NCI-H2081 treated with DMSO at 0.1 percent for 48 hours (cell line): ENCODE measurements at places on chromosomes 2 and 18.

DNA sequence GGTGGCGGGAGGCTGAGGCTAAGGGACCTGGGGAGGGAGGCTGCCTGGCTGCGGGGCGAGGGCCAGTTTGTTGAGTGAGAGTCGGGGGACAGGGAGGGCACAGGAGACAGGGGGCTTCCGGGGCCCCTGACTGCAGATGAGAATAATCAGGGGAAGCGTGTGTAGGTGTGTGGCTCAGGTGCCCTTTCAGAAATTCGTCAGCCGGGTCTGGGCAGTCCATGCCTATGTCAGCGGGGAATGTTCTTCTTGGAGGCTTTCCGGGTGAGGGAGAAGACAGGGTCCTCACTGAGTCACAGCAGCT, 52.3 kb upstream of the OTOF start:
- DNase-seq: no peak

- DNase-seq: no peak
These were observed 29.3 kb downstream of the SERPINE2 start for GRCh38 chr2:224009605-224010315.

DNA sequence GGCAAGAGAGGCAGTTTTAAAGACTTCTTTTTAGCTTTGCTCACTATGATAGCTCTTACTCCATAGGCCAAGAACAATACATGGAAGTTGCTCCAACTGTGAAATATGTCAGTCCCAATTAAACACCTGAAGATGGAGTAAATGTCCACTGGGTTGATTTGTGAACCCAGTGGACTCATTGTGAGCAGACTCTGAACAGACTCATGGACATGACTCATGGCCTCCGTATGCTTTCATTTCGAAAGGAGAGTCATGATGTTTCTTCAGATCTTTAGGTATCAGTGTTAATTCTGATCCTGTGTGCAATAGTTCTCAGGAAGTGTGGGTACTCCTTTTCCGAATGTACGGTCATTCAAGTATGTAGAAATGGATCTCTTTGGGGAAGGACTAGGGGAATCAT, 5.4 kb upstream of the CWC22 start:
- no peak for DNase-seq

DNA sequence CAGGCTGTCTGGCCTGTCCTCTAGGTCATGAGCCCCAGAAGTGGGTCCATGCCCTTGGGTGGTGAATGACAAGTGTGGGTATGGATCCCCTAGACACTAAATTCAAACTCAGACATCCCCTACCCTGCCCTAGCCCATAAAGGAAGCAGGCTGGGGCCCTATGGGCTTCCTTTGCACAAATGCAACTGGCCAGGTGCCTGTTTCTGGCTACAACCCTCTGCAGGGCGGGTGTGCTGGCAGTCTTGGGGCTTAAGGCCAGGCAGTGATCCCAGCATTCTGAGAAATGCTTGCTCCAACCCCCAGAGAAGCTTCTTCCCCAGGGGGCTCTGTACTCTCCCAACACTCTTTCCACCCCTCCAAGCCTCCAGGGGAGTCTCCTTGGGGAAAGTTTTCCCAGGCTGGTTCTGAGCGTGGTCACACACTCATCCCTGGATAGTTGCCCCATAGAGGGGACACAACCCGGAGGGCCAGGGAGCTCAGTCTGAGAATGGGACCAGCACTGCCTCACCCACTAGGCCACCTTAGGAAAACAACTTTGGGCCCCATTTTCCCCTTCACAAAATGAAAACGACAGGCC, 16.6 kb upstream of the ASPRV1 start:
- no peak for DNase-seq

GRCh38 chr2:35428548-35428947, 927.0 kb upstream of the CRIM1 start:
- no peak for DNase-seq

- no peak for DNase-seq
These were observed 16.2 kb downstream of the CYP26B1 start for GRCh38 chr2:72131371-72131891.

- no peak for DNase-seq
These were observed 11.2 kb downstream of the ZNF385B start for GRCh38 chr2:179850188-179850587.

- DNase-seq: no peak
These were observed 26.5 kb downstream of the CRYGD start for GRCh38 chr2:208097801-208098200.

- DNase-seq: no peak
These were observed 116.0 kb upstream of the CCDC195 start for GRCh38 chr2:224832207-224832606.

GRCh38 chr2:59920961-59921360, 632.5 kb downstream of the BCL11A start:
- no peak for DNase-seq

- no peak for DNase-seq
These were observed 23.6 kb upstream of the SULT1C4 start for GRCh38 chr2:108354136-108354535.

GRCh38 chr2:53575721-53576124, 191.9 kb upstream of the CHAC2 start:
- no peak for DNase-seq

DNA sequence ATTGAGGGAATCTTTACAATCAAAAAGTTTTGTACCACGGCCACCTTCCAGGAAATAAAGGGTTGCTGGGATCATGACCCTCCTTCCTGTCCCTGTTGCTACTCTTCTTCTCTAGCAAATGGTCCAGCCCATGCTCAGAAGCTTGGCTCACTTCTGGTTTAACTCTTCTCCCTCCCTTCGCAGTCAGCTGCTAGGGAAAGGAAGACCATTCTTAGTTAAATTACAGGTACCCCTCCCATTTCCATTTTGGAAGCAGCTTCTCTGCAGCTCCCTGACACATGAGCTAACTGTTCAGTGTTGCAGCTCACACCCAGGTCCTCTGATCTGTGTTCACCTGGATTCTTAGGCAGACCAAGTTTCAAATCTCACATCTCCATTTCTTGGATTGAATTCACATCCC, 100.3 kb downstream of the DOCK10 start:
- DNase-seq: no peak

DNA sequence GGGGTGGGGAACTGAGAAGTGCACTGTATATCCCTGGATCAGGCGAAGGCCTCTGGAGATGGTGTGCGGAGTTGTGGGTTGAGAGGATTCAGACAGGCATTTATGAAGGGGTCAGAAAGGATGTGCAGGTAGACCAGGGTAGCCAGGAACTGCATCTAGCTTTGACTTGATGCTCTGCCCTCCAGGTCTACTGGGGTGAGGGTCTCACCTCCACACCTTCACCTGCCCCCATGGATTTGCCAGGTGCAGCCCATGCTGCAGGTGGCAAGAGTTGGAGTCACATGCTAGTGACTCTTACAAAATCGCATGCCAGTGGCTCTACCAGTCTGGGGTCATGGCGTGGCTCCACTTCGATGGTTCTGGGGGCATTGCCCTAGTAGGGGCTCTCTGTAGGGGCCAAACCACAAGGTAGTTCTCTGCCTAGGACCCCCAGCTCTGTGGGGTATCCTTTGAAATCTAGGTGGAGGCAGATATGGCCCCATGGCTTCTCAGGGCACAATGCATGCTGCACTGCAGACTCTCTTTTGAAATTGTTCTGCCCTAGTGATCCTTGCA, 18.9 kb upstream of the KCNF1 start:
- no peak for DNase-seq

DNA sequence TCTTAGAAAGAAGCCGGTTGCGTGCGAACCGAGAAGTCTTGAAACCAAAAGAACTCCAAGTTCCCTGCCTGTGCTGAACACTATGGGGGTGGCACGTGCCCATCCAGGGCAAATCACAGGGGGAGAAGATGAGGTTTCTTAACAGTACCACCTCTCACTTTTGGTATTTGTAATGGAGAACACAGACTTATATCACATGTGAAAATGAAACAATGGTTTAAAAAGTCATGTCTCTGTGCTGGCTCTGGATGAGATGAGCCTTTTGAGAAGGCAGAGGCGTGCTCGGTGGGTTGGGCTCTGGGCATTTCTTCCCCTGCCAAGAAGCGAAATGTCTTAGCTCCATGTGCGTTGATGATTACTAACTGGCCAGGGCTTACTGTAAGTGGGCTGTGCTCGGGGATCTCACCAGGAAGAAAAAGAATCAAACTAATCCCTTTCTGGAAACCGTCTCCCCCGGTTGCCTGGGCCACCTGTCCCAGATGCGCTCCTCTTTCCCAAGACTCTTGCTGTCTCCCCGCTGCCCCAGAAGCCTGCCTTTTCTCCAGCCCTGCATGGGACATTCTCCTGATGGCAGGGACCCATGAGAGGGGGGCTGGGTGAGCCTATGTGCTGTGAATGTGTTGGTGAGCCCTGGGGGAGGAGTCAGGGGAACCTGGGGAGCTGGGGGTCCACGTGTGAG, 252.9 kb downstream of the PRKCE start:
- DNase-seq: no peak

- no peak for DNase-seq
These were observed 6.8 kb upstream of the LRRTM1 start for GRCh38 chr2:80311304-80311703.

- no peak for DNase-seq
These were observed 82.0 kb downstream of the NRP2 start for GRCh38 chr2:205764270-205764746.

GRCh38 chr2:173271825-173272224, 82.8 kb upstream of the CDCA7 start:
- DNase-seq: no peak

DNA sequence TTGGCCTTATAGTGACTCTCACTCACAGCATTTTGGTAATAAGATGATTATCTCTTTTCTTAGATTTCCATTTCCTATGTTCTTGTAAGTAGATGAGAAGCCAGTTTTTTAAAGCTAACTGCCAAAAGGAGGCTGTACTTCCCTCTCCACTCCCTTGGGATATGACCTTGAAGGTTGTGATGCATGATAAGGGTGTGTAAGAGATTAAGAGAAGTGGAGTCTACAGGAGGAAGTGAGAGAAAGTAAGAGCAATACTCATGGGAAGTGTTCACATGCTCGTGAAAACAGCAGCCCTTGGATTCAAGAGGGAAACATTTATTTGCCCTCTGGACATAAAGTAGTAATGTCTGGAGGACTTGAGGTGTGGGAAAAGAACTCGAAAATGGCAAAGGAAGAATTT, 171.5 kb downstream of the EVA1A start:
- no peak for DNase-seq

DNA sequence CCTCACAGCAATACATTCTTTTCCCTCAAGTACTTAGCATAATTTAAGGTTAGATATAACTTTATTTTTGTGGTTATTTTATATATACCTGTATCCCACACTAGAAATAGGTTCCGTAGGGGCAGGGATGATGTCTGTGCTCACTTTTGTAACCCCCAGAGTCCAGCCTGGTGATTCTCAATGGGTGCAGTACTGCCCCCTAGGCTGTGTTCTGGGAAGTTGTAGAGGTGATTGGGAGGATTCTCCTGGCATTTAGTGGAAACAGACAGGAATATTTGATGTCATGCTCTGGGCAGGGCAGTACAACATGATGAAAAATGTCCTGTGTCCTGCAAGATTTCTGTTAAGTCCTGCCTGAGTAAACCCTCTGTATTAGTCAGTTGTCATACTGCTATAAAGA, 333.3 kb downstream of the PLCL1 start:
- no peak for DNase-seq

GRCh38 chr2:96969321-96969720, 17.1 kb downstream of the FAM178B start:
- no peak for DNase-seq

GRCh38 chr2:128790541-128791001, 471.9 kb upstream of the HS6ST1 start:
- DNase-seq: no peak

DNA sequence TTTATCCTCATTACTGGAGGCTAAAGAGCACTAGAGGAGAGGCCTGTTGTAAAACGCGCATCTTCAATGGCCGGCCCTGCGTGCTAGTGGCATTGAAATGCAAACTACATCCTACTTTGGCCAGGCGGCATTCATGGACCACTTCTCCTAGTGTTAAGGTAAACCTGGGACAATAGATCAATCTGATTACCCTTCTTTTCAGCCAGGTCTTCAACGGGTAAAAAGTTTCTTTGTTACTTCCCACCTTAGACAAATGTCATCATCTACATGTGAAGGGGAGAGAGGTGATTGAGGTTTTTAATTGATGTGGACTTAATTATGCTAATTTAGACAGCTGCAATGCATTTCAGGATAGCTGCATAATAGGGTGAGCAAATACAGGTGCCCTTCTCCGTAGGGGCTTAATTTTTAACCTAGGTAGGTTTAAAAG, 628.0 kb downstream of the ZEB2 start:
- no peak for DNase-seq

- DNase-seq: no peak
These were observed 235.4 kb downstream of the CELF4 start for GRCh38 chr18:37330173-37330572.

- no peak for DNase-seq
These were observed 30.4 kb downstream of the SRSF7 start for GRCh38 chr2:38720613-38721241.

DNA sequence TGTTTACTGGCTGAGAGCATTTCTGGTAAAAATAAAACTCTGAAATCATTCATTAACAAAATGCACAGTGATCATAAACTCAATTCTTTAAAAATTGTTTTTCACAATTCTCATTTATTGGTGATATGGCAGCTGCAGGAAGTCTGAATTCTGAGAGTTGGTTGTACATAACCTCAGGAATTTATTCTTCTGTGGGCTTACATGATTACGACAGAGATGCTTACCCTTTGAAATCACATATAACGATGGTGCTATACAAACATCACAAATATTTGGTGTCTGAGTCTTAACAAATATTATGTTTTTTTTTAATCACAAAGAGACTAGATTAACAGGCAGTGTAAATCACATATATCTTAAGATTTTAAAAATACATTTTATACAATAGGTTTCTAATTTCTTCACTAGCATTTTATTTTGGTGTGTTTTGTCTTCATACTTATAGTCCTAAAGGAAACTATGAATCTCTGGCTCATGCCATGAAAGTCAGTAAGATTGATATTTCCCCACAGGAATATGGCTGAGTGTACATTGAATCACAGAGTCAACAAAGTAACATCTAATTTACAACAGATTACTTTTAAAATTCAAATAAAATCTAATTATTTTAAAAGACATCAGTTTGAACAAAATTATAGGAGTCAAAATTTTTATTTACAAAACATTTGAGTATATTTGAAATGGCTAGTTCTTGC, 318.8 kb upstream of the THUMPD2 start:
- DNase-seq: no peak

DNA sequence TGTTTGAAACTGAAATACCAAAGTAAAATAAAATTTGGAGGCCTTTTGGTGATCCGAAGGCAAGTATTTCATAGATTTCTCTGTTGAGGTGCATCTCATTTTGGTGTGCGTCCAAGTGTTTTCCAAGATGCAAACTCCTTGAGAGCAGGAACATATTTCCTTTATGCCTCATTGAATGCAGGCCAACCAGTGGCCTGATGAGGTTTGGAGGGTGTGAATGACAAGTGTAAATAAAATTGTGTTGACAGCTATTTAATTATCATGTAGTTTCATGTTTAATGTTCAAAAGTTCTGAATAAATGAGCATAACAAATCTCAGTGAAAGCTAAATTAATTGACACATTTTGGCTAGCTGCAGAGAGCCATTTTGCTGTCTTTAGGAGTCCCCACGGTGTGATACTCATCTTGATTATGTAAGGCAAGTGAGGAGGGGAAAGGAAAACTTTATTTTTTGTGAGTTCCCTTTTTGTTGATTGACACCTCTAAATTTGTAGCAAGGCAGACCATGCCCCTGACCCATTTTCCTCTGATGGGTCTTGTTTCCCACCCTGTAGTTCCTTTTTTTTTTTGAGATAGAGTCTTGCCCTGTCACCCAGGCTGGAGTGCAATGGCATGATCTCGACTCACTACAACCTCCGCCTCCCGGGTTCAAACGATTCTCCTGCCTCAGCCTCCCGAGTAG, 6.3 kb upstream of the LTBP1 start:
- no peak for DNase-seq

- DNase-seq: no peak
These were observed 129.5 kb downstream of the B3GNT2 start for GRCh38 chr2:62325398-62325797.
